ENCODE measurements at places on chromosomes 16 and 17.

GRCh38 chr16:57386381-57386951 lies 14.2 kb downstream of the CX3CL1 start:
- DNase-seq, result no peak

- DNase-seq, result no peak
These were observed 308.7 kb downstream of the SEC14L1 start for GRCh38 chr17:77449373-77449907.

DNA sequence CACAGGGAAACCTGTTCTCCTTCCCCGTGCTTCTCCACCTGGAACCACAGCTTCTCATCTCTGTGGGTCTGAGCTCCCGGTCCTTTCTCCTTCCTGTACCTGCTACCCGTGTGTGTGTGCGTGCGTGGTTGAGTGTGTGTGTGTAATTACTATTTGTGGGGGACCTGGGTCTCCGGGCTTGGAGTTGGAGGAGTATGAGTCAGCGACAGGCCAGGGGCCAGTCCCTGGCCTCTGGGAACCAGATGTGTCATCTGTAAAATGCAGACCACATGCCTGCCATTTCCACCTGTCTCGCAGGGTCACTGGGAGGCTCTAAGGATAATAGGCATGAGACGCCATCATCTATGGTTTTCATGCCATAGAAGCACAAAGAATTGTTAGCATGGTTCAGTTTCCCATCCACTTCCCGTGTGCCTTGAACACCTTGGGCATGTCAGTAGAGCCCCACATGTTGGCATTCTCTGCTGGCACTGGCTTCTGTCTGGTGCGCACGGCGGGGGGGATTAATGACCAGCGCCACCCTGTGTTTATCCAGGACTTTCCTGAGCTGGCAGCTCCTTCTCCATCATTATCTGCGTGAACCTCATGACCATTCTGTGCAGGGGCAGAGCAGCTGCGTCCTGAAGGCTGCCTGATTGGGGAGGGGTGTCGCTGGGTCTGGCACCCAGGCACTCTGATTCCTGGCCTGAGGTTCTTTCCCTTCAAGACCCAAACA lies 1.5 kb downstream of the ZNF205 start:
- no peak for DNase-seq

DNA sequence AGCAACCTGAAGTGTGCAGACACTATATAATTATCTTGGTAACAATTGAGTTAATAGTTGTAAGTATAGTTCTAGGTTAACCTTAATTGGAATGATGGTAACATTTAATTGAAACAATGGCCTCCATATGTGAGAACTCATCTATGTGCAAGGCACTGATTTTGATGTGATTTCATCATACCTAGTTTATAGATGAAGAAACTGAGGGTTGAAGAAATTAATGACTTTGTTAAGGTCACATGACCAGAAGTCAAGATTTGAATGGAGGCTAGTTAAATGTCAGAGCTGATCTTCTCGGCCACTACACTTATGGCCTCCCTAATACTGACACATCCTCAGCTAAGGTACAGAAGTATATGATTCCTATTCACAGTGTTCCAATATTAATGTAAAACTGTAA lies 128.2 kb upstream of the PSMD7 start:
- no peak for DNase-seq

GRCh38 chr17:17510456-17511292 lies 14.5 kb upstream of the RASD1 start:
- DNase-seq, result no peak

Measured in activated naive CD4-positive, alpha-beta T cell (primary cell).